ENCODE measurements at places on chromosomes 7 and 10. TPM values are rescaled to one million over a fixed set of nuclear protein-coding genes. Genes with fewer than 3 reads are reported as not detected.

- no peak overlapping the region for H3K4me3 ChIP-seq
- peaks cover 12% of the 10 kb centered on the region for H3K4me1 ChIP-seq
- no peak overlapping the region for H3K27ac ChIP-seq
- H3K27me3 ChIP-seq: no peaks in the 10 kb centered on the region
- no peaks in the 10 kb centered on the region for H3K36me3 ChIP-seq
- DNase-seq: peak; percentile 4
Measured at GRCh38 chr10:90723416-90724068, 134.3 kb downstream of the HTR7 start.

DNA sequence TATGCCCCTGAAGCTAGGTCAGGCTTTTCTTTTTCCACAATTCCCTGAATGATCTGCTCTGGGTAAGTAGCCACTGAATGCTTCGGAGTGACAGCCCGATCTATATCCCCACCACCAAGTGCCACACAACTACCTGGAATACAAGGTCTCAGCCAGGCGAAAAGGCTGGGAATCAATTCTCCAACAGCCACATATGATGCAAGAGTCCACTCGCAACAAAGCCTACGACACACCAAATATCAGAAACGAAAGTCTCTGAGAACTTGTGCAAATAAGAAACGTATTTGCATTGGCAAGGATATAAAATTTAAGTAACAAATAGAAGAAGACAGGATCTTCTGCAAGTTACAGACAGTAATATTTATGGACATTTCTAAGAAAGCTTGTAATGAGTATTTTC is 5.7 kb downstream of the HIPK2 start:
- DNase-seq: no peak
- peaks cover 83% of the 10 kb centered on the region for H3K4me1 ChIP-seq
- H3K27ac ChIP-seq: no peak overlapping the region

DNA sequence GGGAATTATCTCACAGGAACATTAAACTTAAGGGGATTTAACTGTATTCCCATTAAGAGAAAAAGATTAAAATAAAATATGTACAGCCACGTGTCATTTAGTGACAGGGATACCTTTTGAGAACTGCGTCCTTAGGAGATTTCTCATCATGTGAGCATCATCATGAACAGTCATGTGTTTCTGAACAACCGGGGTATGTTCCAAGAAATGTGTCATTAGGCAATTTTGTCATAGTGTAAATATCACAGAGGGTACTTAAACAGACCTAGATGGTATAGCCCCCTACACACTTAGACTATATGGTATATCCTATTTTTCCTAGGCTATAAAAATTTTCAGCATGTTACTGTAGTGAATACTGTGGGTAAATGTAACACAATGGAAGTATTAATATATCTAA is 840.3 kb downstream of the CNTNAP2 start:
- H3K27me3 ChIP-seq: no peaks in the 10 kb centered on the region
- no peak overlapping the region for H3K4me3 ChIP-seq

DNA sequence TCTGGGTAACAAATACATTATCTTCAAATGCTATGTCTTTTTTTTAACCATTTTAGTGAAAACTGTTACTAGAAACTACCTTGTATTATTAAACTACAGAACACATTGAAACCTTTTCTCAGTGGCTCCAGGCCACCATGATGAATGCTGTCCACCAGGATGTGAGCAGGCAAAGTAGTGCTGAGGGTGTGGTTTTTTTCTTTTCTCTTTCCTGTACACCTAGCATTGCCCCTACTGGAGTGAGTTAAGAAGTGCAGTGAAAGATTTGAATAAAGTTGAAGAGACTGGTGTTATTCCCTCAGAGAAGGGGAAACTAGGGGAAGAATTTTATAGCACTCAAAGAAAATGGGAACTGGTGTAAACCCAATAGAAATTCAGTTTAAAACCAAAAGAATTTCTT is 120.0 kb upstream of the SAMD8 start:
- peak; percentile 19 for DNase-seq
- no peak overlapping the region for H3K4me3 ChIP-seq
- peaks cover 19% of the 10 kb centered on the region for H3K36me3 ChIP-seq
- no peaks in the 10 kb centered on the region for H3K27me3 ChIP-seq

GRCh38 chr10:48938990-48939536 is 577 bp downstream of the LRRC18 start:
- no peak overlapping the region for H3K27ac ChIP-seq
- no peak overlapping the region for H3K4me3 ChIP-seq
- H3K4me1 ChIP-seq: no peaks in the 10 kb centered on the region
- H3K36me3 ChIP-seq: no peaks in the 10 kb centered on the region
- no peak for DNase-seq
- no peaks in the 10 kb centered on the region for H3K27me3 ChIP-seq

- no peak overlapping the region for H3K4me3 ChIP-seq
- no peaks in the 10 kb centered on the region for H3K4me1 ChIP-seq
- peaks cover 3% of the 10 kb centered on the region for H3K27me3 ChIP-seq
Measured at GRCh38 chr10:125911990-125912389, 15.6 kb downstream of the FANK1 start.

- no peak for DNase-seq
Measured at GRCh38 chr7:14900051-14900450, 2.5 kb downstream of the DGKB start.

GRCh38 chr7:116206141-116206540 is 4.2 kb upstream of the TES start:
- H3K27ac ChIP-seq: no peak overlapping the region
- H3K4me1 ChIP-seq: peaks cover 8% of the 10 kb centered on the region
- DNase-seq: no peak
- H3K36me3 ChIP-seq: no peaks in the 10 kb centered on the region

DNA sequence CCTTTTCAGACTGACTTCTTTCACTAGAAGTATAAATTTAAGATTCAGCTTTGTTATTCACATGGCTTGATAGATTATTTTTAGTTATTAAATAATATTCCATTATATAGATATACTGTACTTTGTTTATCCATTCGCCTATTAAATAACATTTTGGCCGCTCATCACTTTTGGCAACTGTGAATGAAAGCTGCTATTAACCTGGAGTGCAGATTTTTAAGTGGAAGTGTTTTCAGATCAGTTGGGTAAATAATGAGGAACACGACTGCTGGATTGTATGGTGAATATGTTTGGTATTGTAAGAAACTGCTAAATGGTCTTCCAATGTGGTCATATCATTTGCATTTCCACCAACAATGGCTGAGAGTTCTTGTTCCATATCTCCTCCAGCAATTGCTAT is 97.6 kb upstream of the ZNF804B start:
- H3K36me3 ChIP-seq: no peaks in the 10 kb centered on the region
- no peak for DNase-seq
- H3K27me3 ChIP-seq: no peaks in the 10 kb centered on the region
- H3K27ac ChIP-seq: no peak overlapping the region
- H3K4me3 ChIP-seq: no peak overlapping the region

GRCh38 chr10:75612904-75613684 is 181.7 kb downstream of the LRMDA start:
- peaks cover 8% of the 10 kb centered on the region for H3K27me3 ChIP-seq
- no peak overlapping the region for H3K4me3 ChIP-seq
- H3K36me3 ChIP-seq: no peaks in the 10 kb centered on the region
- no peak overlapping the region for H3K27ac ChIP-seq
- no peak for DNase-seq

- peaks cover 16% of the 10 kb centered on the region for H3K4me1 ChIP-seq
- no peaks in the 10 kb centered on the region for H3K36me3 ChIP-seq
- DNase-seq: no peak
- no peak overlapping the region for H3K4me3 ChIP-seq
- H3K27ac ChIP-seq: no peak overlapping the region
Measured at GRCh38 chr10:70674560-70675495, 2.5 kb downstream of the ADAMTS14 start.

- no peak overlapping the region for H3K27ac ChIP-seq
- no peaks in the 10 kb centered on the region for H3K36me3 ChIP-seq
- peaks cover 15% of the 10 kb centered on the region for H3K27me3 ChIP-seq
- DNase-seq: no peak
- no peak overlapping the region for H3K4me3 ChIP-seq
Measured at GRCh38 chr7:76206633-76207032, 4.9 kb downstream of the SRRM3 start.

DNA sequence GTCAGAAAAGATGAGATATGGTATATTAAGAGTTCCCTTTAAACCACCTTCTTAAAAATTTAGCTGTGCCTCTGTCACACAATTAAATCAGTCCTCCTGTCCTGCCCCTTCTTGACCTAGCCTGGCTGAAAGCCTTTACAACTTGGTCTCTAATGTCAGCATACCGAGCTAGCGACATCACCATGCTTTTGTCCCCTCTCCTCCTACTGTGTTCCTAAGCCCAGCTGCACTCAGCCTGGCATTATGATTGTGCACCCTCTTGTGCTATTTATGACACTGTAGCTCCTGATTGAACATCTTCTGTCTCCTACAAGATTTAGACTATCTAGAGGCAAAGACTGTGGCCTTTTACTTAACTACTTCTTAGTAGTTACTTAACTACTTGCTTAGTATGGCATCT is 29.2 kb downstream of the TDRD1 start:
- peaks cover 10% of the 10 kb centered on the region for H3K27me3 ChIP-seq
- no peak overlapping the region for H3K4me3 ChIP-seq
- no peaks in the 10 kb centered on the region for H3K36me3 ChIP-seq
- H3K4me1 ChIP-seq: no peaks in the 10 kb centered on the region
- no peak overlapping the region for H3K27ac ChIP-seq

- H3K4me1 ChIP-seq: peaks cover 9% of the 10 kb centered on the region
- H3K4me3 ChIP-seq: no peak overlapping the region
- H3K27ac ChIP-seq: no peak overlapping the region
- H3K36me3 ChIP-seq: peaks cover 3% of the 10 kb centered on the region
- DNase-seq: peak; percentile 90
Measured at GRCh38 chr10:70363971-70364771, 18.3 kb downstream of the LRRC20 start.

GRCh38 chr10:78779339-78779955 is 289.3 kb upstream of the ZMIZ1 start:
- H3K4me3 ChIP-seq: no peak overlapping the region
- no peaks in the 10 kb centered on the region for H3K4me1 ChIP-seq
- no peak overlapping the region for H3K27ac ChIP-seq

GRCh38 chr7:158001003-158001402 is 586.6 kb downstream of the PTPRN2 start:
- H3K4me3 ChIP-seq: no peak overlapping the region
- no peaks in the 10 kb centered on the region for H3K36me3 ChIP-seq
- no peak for DNase-seq
- no peaks in the 10 kb centered on the region for H3K27me3 ChIP-seq
- H3K4me1 ChIP-seq: no peaks in the 10 kb centered on the region

DNA sequence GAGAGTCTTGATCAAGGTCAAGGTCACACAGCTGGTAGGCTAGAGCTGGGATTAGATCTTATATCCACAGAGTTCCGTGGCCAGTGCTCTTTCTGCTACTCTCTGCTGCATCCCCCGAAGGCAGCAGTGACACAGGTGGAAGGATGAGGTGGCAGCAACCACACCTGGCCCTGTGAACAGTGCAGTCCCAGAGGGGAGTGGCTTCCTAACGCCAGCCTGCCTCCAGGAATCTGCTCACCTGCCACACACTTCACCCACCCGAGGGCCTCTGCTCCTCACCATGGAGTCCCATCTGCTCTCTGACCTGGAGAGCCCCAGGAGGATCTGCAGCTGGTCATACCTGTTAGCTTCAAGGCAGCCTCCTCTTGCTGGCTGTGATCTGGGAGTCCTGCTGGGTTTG is 484.2 kb downstream of the PLXNA4 start:
- H3K27ac ChIP-seq: no peak overlapping the region
- no peaks in the 10 kb centered on the region for H3K36me3 ChIP-seq
- no peak for DNase-seq
- H3K4me3 ChIP-seq: no peak overlapping the region
- no peaks in the 10 kb centered on the region for H3K4me1 ChIP-seq

GRCh38 chr7:103632972-103633371 is 187.0 kb upstream of the SLC26A5 start:
- peaks cover 5% of the 10 kb centered on the region for H3K27me3 ChIP-seq
- no peaks in the 10 kb centered on the region for H3K4me1 ChIP-seq
- no peak overlapping the region for H3K27ac ChIP-seq
- H3K4me3 ChIP-seq: no peak overlapping the region
- no peaks in the 10 kb centered on the region for H3K36me3 ChIP-seq

DNA sequence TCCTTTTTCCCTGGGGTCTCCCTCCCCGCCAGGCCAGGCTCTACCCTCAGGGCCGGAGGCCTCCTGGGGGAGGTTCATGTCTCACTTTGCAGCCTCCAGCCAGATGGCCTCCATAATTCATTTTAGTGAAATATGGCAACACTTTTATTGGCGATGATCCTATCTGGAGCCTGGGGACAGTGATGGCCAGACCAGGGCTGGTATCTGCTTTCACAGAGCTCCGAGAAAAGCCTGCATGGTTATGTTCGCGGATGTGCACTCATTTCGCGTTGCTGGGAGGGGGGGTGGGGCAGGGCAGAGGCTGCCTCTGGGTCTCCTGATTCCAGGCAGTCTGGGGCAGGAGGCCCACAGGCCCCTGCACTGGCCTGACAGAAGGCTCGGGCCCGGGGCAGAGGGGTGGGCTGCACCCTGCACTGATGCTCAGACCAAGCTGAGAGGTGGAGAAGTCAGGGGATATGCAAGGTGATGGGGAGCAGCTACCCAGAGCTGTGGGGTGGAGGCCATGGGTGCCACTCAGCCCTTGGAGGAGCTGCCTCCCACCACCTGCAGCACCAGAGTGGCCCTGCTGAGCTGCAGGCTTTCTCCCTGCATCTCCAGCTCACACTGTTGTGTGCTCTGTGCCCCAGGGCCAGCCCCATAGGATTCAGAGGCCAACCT is 85.3 kb upstream of the RET start:
- H3K4me3 ChIP-seq: no peak overlapping the region
- H3K36me3 ChIP-seq: no peaks in the 10 kb centered on the region
- no peak for DNase-seq
- H3K27ac ChIP-seq: no peak overlapping the region

The PNLIPRP3 gene
- not detected for total RNA-seq

The GPRIN2 gene
- not detected for total RNA-seq

The NUTM2B gene
- 0.83 TPM for total RNA-seq

The SPAG6 gene
- total RNA-seq: not detected

The PITX3 gene
- total RNA-seq: 0.23 TPM

The RSPH10B gene
- 0.59 TPM for total RNA-seq

The EBF3 gene
- total RNA-seq: not detected

The OR13A1 gene
- not detected for total RNA-seq

The MUC3A gene
- not detected for total RNA-seq

The ZNF32 gene
- 13.7 TPM for total RNA-seq

The GIMAP4 gene
- total RNA-seq: 97.8 TPM

The HOGA1 gene
- not detected for total RNA-seq

The COL28A1 gene
- total RNA-seq: not detected

The IGF2BP3 gene
- 0.61 TPM for total RNA-seq
